ENCODE measurements at places on chromosomes 2 and 18.

- no peak for DNase-seq
Measured at GRCh38 chr18:35564795-35565453, 16.6 kb upstream of the GALNT1 start.

DNA sequence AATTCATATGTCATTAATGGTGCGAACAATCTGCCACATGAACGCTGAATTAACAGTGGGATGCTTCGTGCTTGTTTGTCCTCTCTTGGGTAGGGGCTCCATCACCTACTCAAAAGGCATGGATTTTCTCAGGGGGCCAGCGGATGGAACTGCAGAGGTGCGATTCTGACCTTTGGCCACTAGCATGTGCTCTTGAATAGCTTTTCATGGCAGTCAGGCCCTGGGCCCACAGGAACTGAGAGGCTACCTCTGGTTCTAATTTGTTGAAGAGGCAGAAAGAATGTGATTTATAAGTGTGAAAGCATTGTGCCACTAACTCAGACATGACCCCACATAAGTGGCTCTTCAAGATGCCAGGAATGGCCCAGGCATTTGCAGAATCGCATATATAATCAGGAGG, 283.2 kb downstream of the INSIG2 start:
- DNase-seq = no peak

- no peak for DNase-seq
Measured at GRCh38 chr18:46163091-46163490, 58.9 kb downstream of the HAUS1 start.

- DNase-seq = no peak
Measured at GRCh38 chr2:172226244-172227061, 123.8 kb upstream of the DLX2 start.

DNA sequence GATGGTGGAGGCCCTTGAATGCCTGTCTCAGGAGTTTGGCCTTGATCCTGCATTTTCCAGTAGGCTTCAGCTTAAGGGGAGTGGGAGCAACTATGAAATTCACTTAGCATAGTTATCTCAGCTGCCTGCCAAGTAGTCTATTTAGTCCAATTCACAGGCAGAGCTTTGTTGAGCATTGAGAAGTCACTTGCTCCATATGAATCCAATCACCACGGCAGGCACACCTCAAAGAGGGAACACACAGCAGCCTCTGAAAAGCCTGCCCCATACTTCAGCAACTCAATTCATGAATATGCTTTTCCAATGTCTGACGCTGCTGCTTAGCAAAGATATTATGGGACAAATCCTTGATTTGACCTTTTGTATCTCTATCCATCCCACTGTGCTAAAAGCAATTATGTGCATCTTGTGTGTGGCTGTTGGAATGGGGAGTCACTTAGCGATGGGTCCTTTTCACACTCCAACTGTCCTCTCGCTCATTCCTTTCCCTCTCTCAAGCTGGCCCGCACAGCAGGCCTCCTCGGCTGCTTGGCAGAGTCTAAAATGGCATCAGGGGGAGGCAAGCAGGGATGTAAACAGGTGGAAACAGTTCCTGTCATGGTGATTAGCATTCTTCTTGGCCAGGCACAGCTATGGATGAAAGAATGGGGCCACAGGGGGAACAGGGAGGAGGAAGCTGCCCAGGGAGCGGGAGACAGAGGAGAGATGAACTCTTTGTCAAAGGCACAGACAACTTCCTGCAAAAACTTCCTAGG, 56.0 kb upstream of the LRPPRC start:
- no peak for DNase-seq

DNA sequence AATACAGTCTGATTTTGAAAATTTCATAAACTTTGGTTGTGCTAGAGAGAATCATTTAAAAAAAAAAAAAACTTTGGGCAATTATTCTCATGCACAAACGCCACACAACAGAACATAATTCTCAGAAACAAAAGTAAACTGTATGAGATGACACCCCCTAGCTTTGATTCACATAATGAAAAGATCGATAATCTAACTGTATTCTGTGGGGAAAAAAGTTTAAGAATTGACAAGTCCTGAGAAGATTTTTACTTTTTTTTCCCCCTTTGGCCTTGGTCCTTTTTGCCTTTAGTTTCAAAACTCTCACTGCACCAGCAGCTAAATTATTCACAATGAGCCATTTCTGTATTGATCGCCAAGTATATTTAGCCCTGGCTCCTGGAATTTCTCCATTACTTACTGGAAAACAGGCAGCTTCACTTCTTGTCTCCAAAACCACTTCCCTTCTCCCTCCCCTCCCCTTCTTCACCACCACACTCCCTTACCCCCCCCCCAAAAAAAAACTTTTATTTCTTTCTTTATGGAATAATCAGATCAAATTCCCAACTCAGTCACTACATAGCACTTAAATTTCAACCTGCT, 2.0 kb downstream of the IKZF2 start:
- DNase-seq = no peak

DNA sequence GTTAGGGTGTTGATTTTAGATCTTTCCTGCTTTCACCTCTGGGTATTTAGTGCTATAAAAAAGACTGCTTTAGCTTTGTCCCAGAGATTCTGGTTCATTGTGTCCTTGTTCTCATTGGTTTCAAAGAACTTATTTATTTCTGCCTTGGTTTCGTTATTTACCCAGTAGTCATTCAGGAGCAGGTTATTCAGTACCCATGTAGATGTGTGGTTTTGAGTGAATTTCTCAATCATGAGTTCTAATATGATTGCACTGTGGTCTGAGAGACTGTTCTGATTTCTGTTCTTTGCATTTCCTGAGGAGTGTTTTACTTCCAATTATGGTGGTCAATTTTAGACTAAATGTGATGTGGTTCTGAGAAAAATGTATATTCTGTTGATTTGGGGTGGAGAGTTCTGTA, 167.1 kb upstream of the KYNU start:
- no peak for DNase-seq

DNA sequence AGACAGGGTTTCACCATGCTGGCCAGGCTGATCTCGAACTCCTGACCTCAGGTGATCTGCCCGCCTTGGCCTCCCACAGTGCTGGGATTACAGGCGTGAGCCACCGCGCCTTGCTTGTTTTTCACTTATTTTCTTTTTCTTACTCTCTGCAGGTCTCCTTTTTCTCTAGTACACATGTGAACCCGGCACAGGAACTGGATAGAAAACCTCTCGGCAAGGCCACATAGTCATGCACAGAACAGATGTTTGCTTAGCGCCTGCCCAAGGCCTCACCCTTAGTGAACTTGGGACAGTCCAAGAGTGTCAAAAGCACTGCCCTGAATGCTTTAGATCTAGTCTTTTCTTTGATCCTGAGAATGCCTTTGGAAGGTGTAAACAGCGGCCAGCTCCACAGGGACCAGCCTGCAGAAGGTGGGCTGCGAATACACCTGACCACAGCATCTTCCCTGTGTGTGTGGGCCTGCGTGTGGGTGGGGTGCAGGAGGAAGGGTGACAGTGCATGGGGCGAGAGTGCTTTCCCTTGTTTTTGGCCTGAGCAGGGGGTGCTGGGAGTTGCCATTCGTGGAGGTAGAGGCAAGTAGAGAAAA, 27.0 kb downstream of the IMPA2 start:
- DNase-seq = no peak

GRCh38 chr2:39107156-39107555, 13.7 kb downstream of the SOS1 start:
- DNase-seq = no peak

DNA sequence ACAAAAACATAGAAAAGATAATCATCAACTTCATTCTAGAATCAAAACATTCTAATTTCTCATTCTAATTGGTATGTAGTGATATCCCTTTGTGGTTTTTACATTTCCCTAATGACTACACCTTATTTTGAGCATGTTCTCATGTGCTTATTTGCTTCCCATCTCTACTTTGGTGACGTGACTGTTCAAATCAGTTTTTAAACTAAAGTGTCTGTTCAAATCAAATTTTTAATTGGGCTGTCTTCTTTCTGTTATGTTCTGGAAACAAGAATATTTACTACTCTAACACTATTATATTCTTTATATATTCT, 45.5 kb downstream of the YES1 start:
- no peak for DNase-seq

- no peak for DNase-seq
Measured at GRCh38 chr2:112529757-112530156, 12.5 kb upstream of the POLR1B start.

DNA sequence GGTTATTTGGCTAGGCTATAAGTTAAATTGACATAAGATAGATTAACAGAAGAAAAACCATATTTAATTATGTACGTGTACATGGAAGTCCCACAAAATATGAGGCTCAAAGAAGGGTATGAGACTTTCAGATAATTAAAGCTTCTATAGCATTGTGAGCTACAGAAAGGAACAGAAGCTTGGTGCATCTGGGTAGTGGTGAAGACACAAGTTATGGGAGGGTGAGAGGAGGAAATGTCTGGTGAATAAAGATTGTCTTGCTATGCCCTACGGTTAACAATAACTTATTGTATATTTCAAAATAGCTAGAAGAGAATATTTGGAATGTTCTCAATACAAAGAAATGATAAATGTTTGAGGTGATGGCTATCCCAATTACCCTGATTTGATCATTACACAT, 6.8 kb upstream of the FAM124B start:
- no peak for DNase-seq

- DNase-seq = no peak
Measured at GRCh38 chr2:159071190-159071915, 102.9 kb downstream of the TANC1 start.

GRCh38 chr18:45686891-45687611, 36.9 kb upstream of the SLC14A1 start:
- peak; percentile 33 for DNase-seq
